AG04450 (cell line): ENCODE measurements at places on chromosomes 1 and 21.

GRCh38 chr1:47333578-47333921 is at the start of gene CMPK1:
CMPK1 (plus strand) TSS chr1:47333790; CDS start chr1:47333946, 156 bp downstream.
- no peak for DNase-seq

- no peak for DNase-seq
Measured at GRCh38 chr1:37718181-37718900, 26.0 kb downstream of the CDCA8 start.

DNA sequence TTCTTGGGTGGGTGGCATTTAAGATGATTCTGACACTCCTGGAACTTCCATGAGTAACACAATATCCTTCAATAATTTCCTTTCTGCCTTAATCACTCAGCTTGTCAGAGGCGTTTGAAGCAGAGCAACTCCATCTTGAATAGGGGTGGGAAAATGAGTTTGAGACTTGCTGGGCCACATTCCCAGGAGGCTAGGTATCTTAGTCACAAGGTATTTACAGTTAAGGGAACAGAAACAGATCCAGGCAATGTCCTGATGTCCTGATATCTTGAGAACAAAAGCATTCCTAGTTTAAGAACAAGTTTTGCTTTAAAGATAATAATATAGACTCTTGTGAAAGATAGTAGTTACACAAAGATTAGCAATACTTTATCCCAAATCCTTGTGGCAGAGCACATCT is 76.6 kb upstream of the KIAA0040 start:
- DNase-seq, result no peak

- DNase-seq, result no peak
Measured at GRCh38 chr1:68798071-68798470, 301.2 kb upstream of the DEPDC1 start.

GRCh38 chr21:21997390-21998333 is 999.5 kb downstream of the NCAM2 start:
- no peak for DNase-seq

- no peak for DNase-seq
Measured at GRCh38 chr21:27225151-27225550, 258.3 kb upstream of the ADAMTS5 start.

DNA sequence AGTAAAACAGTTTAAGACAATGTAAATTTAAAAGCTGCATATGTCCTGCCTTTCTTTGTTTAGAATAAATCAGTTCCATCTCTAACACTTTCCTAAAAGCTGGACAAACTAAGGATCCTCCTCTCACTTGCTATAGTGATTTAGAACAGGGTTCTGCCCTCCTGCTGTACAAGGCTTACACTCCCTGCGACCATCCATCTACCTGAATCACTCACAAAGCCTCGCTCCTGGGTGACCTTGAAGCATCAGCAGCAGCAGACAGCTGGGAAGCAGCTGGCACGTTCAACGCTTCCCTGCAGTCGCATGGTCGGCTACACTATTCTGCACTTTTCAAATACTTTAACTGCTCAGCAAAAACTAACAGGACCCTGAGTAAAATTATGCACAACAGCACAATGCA is 128.0 kb downstream of the NTPCR start:
- DNase-seq, result no peak

DNA sequence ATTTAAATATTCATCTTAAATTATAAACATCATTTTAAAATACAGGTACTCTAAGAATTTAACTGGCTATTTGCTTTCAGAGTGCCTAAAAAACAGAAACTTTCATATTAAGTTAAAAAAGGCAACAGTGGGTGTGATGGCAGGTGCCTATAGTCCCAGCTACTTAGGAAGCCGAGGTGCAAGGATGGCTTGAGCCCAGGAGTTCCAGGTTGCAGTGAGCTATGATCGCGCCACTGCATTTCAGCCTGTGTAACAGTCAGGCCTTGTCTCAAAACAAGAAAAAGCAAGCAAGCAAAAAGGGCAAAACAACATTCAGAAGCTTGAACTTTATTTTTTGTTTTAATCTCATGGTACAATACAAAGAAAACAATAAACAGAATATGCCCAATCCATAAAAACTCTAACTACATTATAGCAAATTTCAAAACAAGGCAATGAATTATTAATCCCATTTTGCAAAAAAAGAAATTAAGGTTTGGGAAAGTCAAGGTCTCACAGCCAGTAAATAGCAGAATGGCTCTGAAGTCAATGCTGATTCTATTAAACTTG is 15.2 kb downstream of the ENAH start:
- no peak for DNase-seq

- DNase-seq, result no peak
Measured at GRCh38 chr21:46061950-46062349, 36.0 kb upstream of the COL6A2 start.

DNA sequence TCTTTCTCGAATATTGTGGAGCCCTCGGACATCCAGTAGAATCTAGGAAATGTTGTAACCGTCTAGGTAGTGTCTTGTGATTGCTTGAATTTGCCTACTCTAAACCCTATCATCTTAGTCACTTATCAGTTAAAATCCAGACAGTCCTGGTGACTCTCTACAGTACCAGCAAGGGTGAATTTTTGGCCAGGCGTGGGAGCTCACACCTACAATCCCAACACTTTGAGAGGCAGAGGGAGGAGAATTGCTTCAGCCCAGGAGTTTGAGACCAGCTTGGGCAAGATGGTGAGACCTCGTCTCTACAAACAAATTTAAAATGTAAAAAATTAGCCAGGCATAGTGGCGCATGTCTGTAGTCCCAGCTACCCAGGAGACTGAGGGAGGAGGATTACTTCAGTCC is 230.9 kb downstream of the CHRM3 start:
- no peak for DNase-seq

GRCh38 chr1:236176337-236177336 is 34.3 kb downstream of the GPR137B start:
- no peak for DNase-seq

GRCh38 chr1:17287130-17287776 is 20.7 kb upstream of the PADI4 start:
- peak; percentile 47 for DNase-seq

- peak; percentile 49 for DNase-seq
Measured at GRCh38 chr1:27528818-27529703, 39.1 kb upstream of the WASF2 start.

- no peak for DNase-seq
Measured at GRCh38 chr1:162950187-162950586, 89.2 kb upstream of the CCDC190 start.

GRCh38 chr1:41976671-41977070 is 57.9 kb upstream of the HIVEP3 start:
- no peak for DNase-seq

DNA sequence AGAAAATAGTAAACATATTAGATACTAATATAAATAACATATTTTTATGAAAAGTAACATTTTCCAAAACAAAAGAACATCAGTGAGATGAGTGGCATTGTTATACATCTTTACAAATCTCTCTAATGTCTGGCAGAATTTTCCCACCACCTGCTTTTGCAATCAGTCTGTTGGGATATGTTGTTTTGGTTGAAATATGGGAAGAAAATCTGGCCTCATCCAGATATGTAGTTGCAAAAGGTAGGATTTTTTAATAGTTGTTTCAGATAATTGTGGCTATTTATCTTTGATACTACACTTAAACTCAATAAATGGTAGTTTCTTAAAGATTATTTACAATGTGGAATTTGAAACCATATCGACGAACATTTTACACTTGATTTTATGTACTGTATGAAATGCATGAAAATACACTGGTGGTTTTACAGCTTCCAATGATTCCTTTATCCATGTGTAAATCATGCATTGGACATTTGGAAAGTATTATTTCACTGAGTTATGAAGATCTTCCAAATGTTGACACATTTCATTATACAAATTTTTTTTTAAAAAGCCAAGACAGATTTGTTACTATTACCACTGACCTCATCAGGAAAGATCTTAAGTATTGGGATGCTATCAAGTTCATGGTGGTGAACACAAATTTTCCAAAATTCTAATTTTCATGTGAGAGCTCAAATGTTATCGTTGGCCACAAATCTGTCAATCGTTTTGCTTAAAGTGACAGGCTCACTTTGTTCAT is 74.1 kb upstream of the CD34 start:
- no peak for DNase-seq

DNA sequence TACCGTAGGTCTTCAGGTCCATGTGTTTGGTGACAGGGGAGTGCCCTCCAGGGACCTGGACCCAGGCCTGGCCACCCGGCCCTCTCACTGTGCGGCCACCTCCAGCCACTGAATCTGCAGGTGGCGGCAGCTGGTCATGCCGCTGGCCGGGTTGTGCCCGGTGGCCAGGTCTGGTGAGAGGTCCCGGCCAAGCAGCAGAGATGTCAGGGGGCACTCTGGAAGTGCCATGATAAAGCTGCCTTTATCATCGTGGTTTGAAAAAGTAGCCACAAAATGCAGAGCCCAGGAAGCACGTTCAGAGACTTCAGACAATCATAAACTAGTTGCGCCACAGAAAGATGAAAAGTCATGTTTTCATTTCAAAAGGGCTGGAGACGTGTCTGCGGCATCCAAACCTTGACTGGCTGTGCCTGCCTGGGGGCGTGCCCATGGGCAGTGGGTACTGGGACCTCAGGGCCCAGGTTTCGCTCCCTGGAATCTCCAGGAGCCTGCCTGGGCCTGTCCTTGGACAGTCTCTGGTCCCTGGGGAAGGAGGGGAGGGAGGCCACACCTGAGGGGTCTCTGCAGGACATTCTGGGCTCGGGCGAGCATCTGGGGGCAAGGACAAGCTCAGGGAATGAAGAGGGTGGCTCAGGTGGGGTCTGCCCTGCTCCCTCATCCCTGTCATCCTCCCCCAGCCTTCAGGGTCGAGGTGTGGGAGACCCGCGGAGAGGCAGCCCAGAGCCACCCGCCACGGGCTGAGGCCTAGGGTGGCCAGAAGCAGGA is 44.9 kb downstream of the COL18A1 start:
- DNase-seq, result no peak

- no peak for DNase-seq
Measured at GRCh38 chr21:16199539-16199938, 469.8 kb downstream of the USP25 start.

DNA sequence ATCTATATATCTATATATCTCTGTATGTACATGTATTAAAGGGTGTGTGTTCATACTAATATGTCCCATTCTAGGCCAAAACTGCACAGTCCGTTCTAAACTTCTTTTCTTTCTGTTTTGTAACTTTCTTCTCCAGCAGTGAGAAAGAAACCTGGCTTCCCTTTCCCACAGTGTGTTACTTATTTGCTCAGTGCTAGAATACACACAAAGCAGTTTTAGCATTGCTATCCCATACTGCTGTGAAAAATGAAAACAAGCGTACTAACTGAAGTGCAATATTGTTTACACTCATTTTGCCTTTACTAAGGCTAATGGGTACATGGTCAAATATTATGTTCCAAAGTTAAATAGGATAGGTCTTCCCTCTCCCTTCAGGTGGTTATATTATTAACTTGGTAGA is 163.9 kb downstream of the LEPR start:
- no peak for DNase-seq

GRCh38 chr21:25457411-25457810 is 149.9 kb downstream of the MRPL39 start:
- DNase-seq, result peak; percentile 13

DNA sequence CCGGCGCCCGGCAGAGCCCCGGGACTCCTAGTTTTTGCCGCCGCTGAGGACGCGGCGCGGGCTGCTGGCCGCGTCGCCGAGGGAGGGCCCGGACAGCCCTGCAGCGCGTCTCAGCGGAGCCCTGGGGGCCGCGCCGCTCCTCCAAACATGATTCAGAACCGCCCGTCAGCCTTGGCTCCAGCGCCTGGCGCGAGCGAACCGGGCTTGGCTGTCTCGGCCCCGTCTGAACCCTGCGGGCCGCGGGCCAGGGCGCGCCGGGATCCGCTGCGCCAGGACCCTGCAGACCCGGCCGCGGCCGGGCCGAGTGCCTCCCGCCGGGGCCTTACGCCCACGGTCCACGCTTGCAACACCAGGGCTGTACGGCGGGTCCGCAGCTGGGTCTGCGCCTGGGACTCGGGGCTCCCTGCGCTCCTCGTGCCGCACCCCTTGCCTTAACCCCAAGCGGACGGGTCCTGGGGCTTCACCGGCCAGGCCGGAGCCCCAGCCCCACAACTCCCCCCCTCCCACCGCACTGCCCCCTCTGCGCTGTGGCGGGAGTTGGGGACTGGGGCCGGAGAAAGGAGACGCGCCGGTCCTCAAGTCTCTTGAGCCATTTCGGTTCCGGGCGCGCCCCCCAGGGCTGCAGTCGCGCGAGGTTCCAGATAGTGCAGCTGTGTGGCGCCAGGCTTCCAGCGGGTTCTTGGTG is 48.4 kb upstream of the CD34 start:
- no peak for DNase-seq

- DNase-seq, result no peak
Measured at GRCh38 chr1:23384312-23385058, 14.8 kb upstream of the ZNF436 start.

GRCh38 chr1:203521812-203522211 is 27.9 kb downstream of the OPTC start:
- DNase-seq, result no peak

DNA sequence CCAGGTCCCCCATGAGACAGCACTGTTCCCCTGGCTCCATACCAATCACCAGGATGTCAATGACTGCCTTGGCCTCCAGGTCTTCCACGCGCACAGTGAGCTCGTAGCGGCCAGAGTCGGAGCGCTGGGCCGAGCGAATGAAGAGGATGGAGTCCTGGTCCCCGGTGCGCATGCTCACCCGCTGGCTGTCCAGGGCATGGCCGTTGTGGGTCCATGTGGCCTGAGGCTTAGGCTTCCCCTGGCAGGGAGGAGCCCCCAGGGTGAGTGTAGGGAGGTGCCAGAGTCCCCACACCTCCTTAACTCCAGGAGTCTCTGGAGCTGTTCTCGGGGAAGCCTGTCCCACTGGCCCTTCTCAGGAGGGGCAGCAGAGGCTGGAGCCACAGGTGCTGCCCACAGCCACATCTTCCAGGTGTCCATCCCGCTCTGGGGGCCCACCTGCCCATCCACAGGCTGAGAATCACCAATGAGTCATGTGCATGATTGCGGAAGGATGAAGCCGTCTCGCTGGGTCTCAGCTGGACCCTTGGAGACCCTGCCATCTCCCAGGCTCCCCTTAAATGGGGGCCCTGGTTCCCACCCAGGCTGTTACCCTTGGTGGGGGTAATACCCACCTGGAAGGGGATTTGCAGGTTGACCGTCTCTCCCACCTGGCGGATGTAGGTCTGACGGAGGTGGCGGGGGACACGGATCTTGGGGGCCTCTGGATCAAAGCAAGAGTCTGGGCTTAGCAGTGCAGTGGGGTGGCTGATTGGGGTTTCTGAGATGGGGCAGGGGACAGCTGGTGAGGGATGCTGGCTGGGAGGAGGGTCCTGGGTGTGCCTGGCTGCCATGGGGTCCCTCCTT is 4.1 kb downstream of the MYBPH start:
- DNase-seq, result no peak

- DNase-seq, result no peak
Measured at GRCh38 chr1:99490031-99490430, 155.9 kb upstream of the PALMD start.
